ENCODE measurements at places on chromosomes 7 and 10.

GRCh38 chr7:22681312-22681711, 45.7 kb upstream of the IL6 start:
- DNase-seq = no peak

- no peak for DNase-seq
These were observed 35.3 kb downstream of the RASGEF1A start for GRCh38 chr10:43231523-43232078.

DNA sequence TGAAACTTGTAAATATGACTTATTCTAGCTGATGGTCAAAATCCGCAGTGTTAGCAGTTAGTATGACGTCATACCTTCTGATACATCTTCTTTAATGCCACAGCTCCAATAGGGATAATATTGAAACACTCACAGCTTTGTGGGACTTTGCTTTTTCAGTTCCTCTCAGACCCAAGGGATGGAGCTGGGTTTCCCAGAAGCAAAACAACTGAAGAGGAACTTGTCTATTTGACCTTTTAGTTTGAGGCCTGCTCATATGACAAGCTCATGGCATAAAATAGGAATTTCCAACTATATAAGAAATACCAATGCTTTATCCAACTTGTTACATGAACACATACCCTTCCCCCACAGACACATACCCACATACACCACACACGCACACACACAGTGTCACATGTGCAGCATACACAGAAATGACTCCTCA, 31.6 kb upstream of the C10orf67 start:
- DNase-seq = no peak

- no peak for DNase-seq
These were observed 1.7 kb downstream of the HIF1AN start for GRCh38 chr10:100537475-100537874.

- DNase-seq = no peak
These were observed 47.0 kb upstream of the LAMB1 start for GRCh38 chr7:108049962-108050361.

DNA sequence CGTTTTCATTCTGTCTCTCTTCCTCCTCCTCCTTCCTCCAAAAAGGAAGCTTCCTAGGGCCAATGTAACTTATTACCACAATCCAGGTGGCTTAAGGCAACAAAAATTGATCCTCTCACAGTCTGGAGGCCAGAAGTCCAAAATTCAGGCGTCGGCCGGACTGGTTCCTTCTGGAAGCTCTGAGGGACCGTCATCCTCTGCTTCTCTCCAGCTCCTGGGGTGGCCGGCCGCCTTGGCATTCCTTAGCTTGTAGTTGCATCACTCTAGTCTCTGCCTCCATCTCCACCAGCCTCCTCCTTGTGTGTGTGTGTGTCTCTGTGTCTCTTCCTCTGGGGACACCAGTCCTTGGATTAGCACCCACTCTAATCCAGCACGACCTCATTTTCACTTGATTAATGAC, 89.0 kb upstream of the NPTX2 start:
- DNase-seq = no peak

GRCh38 chr7:13846386-13846785, 143.1 kb downstream of the ETV1 start:
- DNase-seq = no peak

GRCh38 chr10:61987951-61988379, 86.5 kb downstream of the ARID5B start:
- peak; percentile 36 for DNase-seq

DNA sequence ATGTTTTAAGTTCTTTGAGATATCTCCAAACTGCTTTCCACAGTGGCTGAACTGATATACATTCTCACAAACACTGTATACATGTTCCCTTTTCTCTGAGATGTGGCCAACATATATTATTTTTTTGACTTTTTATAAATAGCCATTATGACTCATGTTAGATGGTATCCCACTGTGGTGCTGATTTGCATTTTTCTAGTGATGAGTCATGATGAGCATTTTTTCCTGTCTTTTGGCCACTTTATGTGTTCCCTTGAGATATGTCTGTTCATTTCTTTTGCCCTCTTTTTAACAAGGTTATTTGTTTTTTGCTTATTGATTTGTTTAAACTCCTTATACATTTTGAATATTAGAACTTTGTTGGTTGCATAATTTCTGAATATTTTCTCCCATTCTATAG, 1055.1 kb downstream of the NXPH1 start:
- DNase-seq = no peak

GRCh38 chr7:134315679-134316538, 821 bp downstream of the SLC35B4 start:
- DNase-seq = peak; percentile 1

- DNase-seq = no peak
These were observed 23.0 kb downstream of the ECHDC3 start for GRCh38 chr10:11765141-11765540.

DNA sequence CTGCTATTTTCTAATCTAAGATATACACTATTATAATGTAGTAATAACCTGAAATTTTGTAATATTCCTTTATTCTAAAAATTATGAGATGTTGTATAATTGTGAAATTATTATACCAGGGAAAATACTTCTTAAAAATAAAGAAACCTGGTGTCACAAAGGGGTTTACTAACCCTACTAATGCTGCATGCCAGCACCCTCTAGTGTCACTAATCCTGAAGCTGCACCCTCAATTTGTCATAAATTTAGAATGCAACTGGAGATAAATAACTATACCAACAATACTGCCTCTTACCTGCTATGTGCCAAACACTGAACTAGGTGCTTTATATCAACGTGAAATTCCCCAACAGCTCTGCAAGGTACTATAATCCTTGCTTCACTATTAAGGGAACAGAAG, 30.8 kb downstream of the TM9SF3 start:
- no peak for DNase-seq

DNA sequence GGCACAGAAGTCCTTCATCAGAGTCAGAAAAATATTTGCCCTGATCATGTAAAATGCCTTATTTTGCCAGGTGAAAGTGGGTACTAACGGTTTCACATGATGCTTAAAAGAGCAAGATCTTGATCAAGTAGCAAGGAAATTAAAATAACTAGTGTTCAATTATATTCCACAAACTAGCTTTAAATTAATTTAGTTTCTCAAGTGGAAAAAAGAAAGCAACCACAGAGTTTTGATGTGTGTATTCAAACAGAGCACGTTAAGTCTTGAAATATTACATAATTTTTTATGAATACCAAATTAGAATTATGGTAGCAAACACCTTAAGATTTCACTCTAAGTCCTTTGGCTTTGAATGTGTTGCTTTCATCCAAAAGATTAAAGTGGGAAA, 47.3 kb downstream of the PIP4K2A start:
- no peak for DNase-seq

DNA sequence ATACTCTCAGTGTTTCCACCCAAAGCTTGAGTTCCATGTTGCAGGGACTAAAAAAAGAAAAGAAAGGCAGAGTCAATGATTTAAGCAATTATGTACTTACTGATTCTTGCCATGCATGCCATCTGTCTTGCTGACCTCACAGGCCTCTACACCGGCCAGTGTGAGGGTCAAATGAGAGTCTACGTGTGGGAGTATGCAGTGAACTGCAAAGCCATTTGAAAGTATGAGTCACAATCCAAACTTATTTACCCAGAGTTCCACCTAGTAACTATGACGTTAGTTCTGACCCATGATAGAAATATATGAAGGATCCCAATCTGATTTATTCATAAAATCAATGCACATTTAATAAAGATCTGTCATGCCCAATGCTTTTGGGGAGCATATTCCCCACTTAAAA, 26.5 kb downstream of the PDE1C start:
- DNase-seq = no peak

DNA sequence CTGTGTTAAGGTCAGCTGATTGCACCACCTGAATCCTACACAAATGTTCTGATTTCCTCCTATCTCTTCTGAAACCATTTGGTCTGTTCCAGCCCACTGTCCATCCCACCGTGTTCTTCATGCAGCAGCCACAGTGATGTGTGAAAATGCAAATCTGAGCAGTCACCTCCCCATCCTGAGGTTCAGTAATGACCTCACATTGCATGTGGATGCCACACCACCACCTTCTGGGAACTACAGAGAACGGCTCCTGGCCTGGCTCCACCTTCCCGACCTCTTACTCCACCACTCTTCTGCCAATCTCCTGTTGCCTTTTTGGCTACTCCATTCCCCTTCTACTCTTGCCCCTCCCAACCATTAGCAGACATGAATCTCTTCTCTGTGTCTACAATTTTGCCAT, 244.4 kb downstream of the TNS3 start:
- no peak for DNase-seq

GRCh38 chr7:46750321-46750865, 829.3 kb upstream of the IGFBP3 start:
- DNase-seq = no peak

- no peak for DNase-seq
These were observed 10.4 kb downstream of the HTR7 start for GRCh38 chr10:90847436-90847835.

GRCh38 chr10:398954-399353, 263.7 kb downstream of the ZMYND11 start:
- no peak for DNase-seq

GRCh38 chr10:119025776-119026175, 3.7 kb upstream of the NANOS1 start:
- DNase-seq = no peak

DNA sequence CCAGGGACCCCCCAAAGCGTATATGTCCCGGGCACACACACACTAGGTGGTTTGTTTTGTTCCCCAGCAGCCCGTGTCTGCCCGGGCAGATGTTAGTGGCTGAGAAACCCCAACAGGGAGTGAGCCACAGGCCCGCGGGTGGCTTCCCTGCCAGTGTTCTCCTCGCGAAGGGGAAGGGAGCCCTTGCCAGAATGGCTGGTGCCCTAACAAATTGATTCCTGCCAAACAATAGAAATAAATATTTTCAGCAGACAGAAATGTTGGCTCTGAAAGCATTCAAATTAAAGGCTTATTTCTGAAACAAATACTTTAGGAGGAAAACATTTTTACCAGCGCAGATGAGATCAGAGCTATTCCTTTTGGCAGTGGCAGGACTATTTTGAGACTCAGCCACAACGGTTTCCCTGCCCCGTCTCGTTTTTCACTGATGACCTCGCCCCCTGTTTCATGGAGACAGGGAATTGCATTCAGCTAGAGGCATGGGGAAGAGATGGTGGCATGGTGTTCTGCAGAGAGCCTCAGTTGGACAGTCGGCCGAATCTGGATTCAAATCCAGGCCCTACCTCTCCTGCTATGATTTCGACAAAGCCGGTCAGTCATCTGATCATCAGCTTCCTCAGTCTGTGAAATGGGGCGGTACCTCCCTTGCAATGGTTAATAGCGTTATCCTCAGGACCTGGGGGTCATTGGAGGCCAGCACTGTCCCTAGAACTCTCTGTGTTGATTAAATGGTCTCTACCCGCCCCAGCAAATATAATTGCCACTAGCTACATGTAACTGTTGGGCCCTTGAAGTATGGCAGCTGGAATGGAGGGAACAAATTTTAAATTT, 84.5 kb downstream of the CUX1 start:
- DNase-seq = no peak

- peak; percentile 33 for DNase-seq
These were observed 156.3 kb downstream of the CCDC71L start for GRCh38 chr7:106504645-106505044.

DNA sequence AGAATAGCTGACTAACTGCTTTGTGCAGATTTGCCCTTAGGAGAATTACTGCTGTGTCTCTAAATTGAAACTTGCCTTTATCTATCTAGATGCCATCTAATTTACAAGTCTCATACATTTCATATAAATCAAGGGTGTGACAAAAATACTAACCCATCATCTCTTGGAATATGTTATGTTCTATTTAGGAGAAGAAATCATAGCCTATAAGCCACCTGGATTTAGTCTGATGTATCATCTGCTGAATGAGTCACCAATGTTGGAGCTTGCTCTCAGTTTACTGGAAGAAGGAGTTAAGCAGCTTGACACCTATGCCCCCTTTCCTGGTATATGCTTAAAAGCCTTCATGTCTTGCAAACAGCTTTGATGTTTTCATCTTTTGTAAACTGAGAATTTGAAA, 43.5 kb downstream of the NUP205 start:
- DNase-seq = no peak

- no peak for DNase-seq
These were observed 89.9 kb downstream of the REEP3 start for GRCh38 chr10:63611078-63611477.

DNA sequence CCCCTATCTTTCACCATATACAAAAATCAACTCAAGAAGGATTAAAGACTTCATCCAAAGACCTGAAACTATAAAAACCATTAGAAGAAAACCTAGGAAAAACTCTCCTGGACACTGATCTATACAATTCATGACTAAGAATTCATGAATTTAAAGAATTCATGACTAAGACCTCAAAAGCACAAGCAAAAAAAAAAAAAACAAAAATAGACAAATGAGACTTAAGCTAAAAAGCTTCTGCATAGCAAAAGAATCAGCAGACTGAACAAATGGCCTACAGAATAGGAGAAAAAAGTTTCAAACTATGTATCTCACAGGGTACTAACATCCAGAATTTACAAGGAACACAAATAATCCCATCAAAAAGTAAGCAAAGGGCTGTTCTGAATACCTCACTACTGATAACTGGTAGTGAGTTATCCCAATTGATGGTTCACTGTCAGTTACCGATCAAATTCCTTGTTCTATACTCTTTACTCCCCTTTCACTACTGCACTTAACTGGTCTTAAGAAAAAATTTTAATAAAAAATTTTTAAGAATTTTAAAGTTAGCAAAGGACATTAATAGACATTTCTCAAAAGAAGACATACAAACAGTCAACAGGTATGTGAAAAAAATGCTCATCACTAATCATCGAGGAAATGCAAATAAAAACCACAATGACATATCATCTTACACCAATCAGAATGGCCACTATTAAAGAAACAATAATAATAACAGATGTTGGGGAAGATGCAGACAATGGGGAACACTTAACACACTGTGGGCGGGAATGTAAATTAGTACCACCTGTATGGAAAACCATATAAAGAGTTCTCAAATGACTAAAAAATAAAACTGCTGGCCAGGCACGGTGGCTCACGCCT, 33.2 kb downstream of the KMT2C start:
- DNase-seq = no peak

DNA sequence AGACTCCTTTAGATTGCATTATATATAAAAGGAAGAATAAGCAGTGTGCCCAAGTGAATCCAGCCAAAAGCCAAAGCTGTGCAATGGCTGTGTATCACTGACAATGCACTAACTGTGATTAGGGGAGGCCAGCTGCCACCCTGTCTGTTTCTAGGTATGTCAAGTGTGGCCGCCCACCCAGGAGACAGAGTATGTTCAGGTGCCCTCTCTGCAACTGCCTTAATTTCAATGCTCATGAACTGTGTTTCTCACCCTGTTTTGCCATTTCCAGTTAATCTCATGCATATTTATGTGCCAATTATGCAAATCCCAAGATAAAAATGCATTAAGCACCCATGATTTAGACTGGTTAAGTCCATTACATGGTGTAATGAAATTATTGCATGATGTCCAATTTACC, 159.4 kb downstream of the FRMD4A start:
- DNase-seq = no peak

DNA sequence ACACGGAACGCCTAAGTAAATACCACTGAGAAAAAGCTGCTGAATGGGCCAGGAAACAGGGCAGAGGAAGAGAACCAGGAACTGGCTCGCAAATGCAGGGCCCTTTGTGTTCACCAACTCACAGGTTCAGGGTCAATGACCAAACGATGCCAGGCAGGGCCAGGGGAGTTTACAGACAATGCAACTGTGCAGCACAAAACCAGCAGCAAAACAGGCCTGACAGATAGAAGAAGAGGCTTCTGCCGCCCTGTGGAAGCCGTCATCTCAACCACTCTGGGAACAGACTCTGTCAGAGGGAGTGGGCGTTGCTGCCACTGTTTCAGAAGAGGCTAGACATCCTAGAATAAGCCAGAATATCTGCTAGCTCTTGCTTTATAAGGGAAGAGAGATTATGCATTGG, 117.9 kb downstream of the KMT2E start:
- DNase-seq = no peak

GRCh38 chr10:24697080-24697479, 26.6 kb downstream of the ARHGAP21 start:
- DNase-seq = no peak

All from activated T-cell treated with anti-CD3 and anti-CD28 coated beads for 24 hours (primary cell).